ENCODE measurements at places on chromosomes 4 and X.

- no peak for DNase-seq
These were observed 313.7 kb upstream of the SMIM31 start for GRCh38 chr4:164440199-164440598.

GRCh38 chr4:174855050-174855449 is 26.0 kb upstream of the GLRA3 start:
- DNase-seq: no peak

GRCh38 chr4:52552778-52553177 is 106.3 kb downstream of the USP46 start:
- no peak for DNase-seq

- DNase-seq: no peak
These were observed 33.7 kb downstream of the PRPS2 start for GRCh38 chrX:12824944-12825343.

GRCh38 chr4:177229331-177229730 is 80.3 kb upstream of the NEIL3 start:
- no peak for DNase-seq

GRCh38 chr4:67500373-67500772 is 44.9 kb downstream of the CENPC start:
- no peak for DNase-seq

GRCh38 chr4:38131371-38132091 is 171.3 kb downstream of the PTTG2 start:
- DNase-seq: no peak

- no peak for DNase-seq
These were observed 188.4 kb downstream of the WDFY3 start for GRCh38 chr4:84778041-84778440.

- DNase-seq: no peak
These were observed 176.2 kb downstream of the ADGRL3 start for GRCh38 chr4:61376301-61376700.

DNA sequence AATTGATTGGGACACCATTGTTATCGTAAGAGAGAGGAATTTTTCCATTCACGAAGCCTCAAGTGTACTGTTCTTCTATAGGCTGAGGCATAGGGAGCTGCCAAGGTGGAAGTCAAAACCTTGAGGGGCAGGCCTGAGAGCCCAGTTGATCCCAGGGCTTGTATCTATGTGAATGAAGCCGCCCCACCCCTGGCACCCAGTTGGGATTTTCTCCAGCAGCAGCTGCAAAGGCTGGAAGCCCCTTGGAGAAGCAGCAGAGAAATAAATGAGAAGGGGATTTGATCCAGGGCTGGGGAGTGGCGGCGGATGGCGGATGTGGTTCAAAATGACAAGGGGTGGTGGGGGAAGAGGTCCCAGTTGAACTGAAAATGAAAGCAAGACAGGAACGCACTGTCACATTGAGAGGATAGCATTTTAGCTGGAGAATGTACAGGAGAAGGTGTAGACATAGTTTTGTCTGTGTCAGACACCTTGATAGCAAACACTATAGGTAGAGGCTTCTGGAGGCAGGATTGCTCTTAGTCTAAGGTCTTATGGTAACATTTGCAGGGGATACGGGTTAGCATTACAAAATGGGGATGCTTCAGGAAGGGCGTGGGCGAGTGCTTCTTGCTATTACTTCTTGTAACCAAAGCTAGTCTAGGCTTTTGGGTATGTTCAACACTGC is 32.6 kb downstream of the DOCK11 start:
- DNase-seq: no peak

DNA sequence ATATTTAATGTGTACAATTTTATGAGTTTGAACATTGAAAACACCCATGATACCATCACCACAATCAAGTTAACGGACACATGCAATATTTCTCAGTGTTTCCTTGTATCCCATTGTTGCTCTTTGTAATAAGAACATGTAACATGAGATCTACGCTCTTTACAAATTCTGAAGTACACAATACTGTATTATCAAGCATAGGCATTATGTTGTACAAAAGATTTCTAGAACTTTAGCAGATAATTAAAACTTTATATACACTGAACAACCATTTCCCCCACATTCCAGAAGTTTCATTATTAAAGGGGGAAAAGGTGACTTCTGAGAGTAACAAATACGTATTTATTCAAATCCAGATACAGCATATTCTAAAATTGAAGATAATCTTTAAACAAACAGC is 114.5 kb downstream of the SLC10A7 start:
- no peak for DNase-seq

DNA sequence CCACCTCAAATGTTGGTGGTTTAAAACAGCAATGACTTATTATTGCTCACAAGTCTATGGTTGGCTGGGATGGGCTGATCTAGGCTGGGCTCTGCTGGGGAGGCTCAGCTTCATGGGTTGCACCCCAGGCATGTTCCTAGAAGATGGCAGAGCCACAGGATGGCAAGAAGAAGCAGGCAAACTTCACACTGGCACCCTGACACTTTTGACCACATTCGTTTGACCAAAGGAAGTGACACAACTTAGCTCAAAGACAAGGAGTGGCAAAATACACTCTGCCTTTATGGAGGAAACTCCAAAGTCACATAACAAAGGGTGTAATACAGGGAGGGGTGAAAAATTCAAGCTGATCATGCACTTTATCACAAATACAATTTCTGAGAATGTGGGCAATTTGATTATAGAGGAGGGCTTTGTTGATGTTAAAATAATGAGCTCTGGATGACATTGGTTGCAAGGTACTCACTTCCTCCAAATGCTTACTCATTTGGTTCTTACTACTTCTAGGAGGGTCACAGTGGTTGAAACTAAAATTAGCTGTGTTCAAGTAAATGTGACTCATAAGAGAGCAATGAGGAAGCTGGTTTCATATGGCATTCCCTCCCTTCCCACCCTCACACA is 249.2 kb upstream of the RPS6KA3 start:
- no peak for DNase-seq

DNA sequence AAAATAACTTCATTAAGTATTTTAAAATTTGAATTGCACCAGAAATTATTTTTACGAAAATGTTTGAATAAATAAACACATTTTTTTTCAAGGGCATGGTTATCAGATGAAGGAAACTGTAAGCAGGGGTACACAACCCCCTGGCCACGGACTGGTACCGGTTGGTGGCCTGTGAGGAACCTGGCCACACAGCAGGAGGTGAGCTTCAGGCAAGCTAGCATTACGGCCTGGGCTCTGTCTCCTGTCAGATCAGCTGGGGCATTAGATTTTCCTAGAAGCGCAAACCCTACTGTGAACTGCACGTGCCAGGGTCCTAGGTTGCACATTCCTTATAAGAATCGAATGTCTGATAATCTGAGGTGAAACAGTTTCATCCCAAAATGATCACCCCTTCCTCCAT is 1499.7 kb upstream of the AGA start:
- no peak for DNase-seq

- DNase-seq: no peak
These were observed 61.5 kb downstream of the GSPT2 start for GRCh38 chrX:51804741-51805140.

DNA sequence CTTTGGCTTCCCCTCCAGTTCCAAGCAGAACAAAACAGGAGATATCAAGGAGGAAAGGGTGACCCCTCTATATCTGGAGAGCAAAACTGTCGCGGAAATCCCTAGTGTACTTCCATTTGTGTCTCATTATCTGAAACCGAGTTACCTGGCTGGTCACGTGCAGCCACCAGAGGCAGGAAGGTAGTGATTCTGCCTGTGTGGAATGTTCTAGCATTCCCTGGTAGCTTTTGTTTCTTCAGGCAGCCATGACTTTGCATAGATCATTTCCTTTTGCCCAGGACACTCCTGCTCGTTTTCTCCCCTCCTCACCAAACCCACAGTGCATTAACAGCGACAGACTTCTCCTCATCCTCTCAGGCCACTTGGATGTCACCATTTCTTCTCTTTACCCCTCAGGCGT is 107.9 kb downstream of the PTTG2 start:
- DNase-seq: no peak

DNA sequence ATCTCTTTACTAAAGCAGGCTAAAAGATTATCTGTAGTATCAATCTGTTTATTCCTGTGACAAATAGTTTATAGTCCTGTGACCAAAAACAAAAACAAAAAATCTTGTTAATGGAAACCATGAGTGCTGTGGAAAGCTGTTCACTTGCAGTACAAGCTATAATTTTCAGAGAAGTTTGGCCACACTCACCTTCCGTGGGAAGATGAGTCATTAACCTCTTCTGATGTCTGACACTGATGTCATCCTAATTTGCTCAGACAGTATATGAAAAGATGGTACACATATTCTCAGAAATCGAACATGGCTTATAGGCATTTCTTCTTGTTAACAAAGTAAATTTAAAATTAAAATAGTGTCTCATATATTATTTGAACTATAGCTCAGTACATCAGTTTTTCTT is 19.9 kb upstream of the ENPP6 start:
- no peak for DNase-seq

DNA sequence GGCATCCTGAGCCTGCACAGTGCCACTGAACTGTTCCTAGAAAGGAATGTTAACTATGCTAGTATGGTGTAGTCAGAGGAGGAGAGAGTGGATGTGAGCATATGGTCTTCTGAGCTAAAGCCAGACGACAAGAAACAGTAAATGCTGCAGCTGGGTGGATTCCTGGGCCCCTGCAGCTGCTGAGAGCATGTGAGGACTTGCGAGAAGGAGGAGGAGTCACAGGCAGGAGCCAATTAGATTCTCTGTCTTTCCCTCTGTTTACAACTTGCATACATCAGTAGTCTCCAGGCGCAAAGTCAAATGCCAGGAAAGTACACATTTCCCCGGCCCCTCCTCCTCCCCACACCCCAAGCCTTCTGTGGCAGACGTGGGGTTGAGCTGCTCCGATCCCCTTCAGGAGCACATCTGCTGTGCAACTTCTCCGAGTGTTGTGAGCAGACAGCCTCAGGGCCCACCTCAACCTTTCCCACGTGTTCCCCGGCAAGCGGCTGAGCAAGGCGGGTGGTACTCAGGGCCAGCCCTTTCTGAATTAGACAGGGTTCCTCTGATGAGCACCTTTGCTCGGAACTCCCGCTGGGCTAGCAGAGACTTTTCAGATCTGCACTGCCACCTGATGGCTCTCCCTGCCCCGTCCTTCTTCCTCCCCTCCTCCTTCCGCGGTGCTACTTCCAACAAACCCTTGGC is 108.7 kb upstream of the ATP6AP2 start:
- DNase-seq: no peak

DNA sequence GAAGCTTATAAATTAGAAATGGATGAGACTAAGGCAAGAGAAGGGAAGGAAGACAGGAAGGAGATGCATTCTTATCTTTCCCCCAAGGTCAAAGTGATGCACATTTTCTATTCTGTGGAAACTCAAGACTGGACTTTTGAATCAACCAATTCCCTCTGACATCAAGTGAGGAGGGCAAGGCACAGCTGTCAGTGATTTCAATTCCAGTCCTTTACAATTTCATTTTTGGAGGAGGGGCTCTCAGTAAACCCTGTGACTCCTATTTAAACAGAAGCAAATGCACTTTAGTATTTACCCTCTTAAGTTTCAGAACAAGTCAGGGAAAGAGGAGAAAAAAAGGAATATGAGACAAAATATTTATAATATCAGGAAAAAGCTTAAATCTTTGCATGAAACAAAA is 134.0 kb downstream of the MGST2 start:
- DNase-seq: no peak

GRCh38 chrX:39840581-39841093 is 257.1 kb downstream of the BCOR start:
- no peak for DNase-seq

DNA sequence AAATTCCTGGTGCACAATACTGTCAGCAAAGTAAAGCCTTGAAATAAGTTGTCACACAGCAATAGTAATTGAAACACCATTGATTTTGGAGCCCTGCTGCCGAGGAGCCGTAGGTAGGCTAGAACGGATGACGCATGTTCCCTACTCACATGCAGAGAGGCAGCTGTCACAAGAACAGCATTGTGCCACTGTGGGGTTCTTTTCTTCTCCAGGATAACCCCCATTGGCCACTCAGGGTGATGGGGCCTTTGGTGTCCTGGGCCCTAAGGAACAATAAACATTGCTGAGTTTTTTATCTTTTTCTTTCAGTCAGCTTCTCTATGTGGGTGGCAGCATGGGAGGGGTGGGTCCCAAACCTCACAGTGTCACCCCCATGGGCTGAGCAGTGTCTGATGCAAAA is 542.3 kb downstream of the BCOR start:
- DNase-seq: no peak

GRCh38 chrX:22310779-22311178 is 38.1 kb downstream of the CBLL2 start:
- DNase-seq: no peak

DNA sequence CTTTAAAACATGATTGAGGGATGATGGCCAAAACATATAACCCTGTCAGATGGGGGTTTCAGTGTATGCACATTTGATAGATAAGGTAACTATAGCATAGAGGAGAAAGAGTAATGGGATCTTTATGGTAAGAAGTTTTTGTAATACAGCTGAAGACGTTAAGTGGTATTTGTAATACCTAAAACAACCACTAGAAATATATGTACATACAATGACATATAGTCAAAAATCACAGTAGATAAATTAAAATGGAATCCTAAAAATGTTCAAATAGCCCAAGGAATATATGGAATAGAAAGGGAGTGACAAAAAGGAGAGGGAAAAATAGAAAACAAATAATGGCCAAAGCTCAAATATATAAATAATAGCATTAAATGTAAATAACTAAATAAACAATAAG is 371.3 kb upstream of the FSTL5 start:
- no peak for DNase-seq
